ENCODE measurements at places on chromosomes 7 and 10. TPM values are rescaled to one million over a fixed set of nuclear protein-coding genes. Genes with fewer than 3 reads are reported as not detected.

DNA sequence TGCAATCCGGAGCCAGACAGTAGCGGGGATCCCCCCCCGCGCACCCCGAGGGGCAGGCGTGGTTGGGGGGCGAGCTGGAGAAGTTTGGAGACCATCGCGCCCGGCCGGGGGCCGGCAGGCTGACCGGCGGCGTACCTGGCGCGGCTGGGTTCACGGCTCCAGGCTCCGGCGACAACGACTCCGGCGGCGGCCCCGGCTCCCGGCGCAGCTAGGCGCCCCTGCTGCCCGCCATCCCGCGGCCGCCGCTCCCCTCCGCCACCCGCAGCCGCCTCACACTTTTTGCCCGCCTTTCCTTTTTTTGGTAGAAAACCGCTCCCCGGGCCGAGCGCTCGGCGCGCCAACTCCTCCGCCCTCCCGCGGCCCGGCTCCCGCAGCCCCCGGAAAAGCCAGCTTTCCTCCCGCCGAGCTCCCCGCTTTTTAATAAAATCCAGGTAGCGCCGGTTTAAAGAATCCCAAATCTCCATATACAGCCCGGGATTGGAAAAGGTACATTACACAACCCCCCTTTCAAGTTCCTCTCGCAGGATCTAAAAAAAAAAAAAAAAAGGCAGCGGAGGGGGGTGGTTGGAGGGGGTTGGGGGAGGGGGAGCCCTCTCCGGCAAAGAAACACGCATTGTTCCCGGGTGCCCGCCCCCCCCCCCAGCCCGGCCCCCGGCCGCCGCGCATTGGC lies at the start of gene TNRC18:
TSS of gene TNRC18 (minus strand) at position 529 of the 670 bp plus-strand sequence. CDS start 2,588 bp downstream, outside the sequence.
- H3K27me3 ChIP-seq = no peaks in the 10 kb centered on the region
- H3K4me1 ChIP-seq = peaks cover 16% of the 10 kb centered on the region
- DNase-seq = no peak
- H3K4me3 ChIP-seq = peak within 1 kb of the TSS; percentile 97

DNA sequence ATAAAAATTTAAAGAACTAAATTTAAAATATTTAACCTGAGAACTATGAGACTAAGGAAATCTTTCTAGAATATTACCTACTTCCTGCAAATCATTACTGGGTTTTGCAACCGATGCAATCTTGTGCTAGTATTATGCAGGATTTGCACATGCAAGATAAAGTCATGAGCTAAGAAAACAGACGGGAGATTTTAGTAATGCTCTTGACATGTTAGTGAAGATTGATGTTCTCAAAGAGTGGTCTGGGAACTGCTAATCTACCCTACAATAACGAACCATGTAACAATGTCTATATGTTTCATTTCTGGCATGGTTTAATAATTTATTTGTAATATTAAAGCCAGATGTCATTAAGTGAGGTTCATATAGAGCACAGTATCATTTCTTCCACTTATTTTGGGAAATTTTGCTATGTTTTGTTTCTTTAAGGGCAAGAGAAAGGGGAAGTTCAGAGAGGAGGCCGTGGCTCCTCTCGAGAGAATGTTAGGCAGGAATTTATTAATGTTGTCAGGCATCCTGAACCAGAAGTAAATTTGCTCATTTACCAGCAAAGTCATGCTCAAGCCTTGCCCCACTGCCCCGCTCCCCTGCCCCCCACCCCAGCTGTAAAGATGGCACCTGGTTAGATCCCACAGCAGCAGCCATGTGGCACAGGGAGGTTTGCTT lies 22.8 kb downstream of the LRRC17 start:
- peaks cover 20% of the 10 kb centered on the region for H3K4me1 ChIP-seq
- DNase-seq = no peak
- peak overlapping the region; percentile 15 for H3K27ac ChIP-seq

DNA sequence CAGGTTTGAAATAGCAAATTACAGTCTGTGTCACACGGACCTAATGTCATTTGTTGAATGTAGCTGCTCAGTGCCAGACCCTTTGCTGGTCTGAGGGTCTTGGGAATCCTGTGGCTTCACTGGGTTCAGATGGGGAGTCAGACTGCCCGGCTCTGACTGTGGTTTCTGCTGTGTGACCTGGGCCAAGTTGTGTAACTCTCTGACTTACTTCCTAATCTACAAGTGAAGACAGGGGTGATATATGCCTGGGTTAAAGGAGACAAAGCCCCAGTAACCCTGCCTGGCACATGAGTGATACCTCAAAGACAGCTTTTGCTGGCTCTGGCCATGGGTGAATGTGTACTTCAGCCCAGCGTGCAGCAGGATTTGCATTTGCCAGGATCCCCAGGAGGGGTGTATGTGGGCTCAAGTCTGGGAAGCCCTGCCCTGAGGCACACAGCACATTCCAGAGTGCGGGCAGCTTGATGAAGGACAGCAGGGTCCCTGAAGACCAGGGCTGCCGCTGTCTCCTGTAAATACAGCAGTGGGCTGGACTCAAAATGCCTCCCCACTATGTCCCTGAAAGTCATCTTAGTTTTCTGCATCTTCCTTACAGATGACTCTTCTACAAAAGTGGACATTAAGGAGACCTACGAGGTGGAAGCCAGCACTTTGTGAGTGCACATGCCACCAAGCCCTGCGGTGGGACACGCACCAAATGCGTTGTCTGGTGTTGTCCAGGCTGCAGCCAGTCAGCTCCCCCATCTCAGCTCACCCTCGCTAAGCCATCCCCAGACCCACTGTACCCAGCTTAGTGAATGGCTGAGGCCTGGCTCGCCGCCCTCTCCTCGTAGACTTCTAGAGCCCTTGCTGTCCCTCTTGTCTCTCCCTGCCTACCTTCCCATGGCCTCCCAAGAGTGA lies 16.4 kb downstream of the NACAD start:
- H3K4me3 ChIP-seq = no peak overlapping the region
- no peaks in the 10 kb centered on the region for H3K36me3 ChIP-seq
- H3K27me3 ChIP-seq = no peaks in the 10 kb centered on the region
- H3K4me1 ChIP-seq = no peaks in the 10 kb centered on the region

DNA sequence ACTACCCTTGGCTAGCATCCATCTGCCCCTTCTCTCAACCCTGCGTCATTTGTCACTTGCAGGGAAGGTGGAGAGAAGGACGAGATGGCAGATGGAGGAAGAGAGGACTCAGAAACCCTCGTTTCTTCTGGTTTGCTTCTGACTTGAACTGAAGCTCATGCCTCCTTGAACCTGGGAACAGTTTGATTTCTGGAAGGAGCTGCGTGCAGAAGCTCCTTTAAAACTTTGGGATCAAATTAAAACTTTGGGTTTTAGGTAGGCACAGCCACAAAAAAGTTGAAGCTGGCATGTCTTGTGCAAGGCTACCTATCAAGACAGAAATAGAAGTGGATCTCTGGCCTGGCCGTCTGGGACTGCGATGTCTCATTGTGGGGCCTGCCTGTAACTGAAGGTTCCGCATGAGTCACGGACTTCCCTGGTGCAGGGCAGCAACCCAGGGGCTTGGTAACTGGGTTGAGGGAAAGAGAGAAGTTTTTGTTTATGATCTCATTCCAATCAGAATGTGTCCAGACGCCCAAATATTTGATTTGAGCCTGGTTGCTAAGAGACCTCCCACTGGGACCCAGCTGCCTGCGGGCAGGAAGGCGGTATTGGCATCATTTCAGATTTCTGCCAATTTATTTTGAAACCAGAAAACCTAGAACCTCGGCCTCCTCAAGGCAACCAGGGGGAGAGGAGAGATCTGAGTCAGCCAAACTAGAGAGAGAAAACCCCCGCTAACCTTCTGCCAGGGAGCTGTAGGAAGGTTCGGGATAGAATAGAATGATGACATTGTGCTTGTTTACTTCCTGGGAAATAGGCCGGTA lies 15.8 kb upstream of the CAMK1D start:
- peaks cover 13% of the 10 kb centered on the region for H3K4me1 ChIP-seq
- H3K27me3 ChIP-seq = no peaks in the 10 kb centered on the region
- peak overlapping the region; percentile 66 for H3K27ac ChIP-seq
- H3K4me3 ChIP-seq = no peak overlapping the region

DNA sequence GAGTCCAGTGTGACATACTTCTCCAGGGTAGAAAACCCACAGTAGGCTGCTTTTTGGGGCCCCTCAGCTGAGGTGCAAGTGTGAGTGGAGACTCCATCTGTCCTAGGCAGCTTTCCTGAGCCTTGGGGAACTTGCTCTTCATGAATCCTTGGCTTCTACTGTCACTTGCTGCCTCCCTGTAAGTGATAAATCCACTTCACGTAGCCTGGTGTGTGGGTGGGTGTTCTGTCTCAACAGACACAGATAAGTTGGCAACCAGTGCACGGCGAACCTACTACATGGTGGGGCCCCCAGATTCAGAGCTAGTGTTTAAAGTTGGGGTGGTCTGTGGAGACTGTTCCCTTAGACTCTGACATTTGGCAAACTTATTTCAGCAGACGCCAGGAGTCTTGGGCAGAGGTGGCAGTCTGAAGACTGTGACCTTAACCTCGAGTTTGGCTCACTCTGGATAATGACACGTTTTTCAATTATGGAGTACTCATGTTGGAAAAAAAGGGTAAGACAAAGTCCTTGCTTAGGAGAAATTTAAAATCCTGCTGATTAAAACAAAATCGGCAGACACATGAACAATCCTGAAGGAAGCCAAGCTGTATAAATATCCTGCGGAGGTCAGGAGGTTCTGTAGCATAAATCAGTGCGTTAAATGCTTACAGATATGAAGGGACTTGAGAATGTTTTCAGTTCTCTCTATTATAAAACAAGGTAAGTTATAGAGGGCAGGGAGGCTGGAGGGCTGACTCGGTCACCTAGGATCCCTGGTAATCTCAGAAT lies 376.9 kb downstream of the PHTF2 start:
- no peaks in the 10 kb centered on the region for H3K36me3 ChIP-seq
- DNase-seq = no peak
- H3K27ac ChIP-seq = peak overlapping the region; percentile 6
- H3K4me1 ChIP-seq = peaks cover 18% of the 10 kb centered on the region
- no peaks in the 10 kb centered on the region for H3K27me3 ChIP-seq
- no peak overlapping the region for H3K4me3 ChIP-seq

The ANTXRL gene
- not detected for total RNA-seq

The CALD1 gene
- total RNA-seq = 343 TPM

DNA sequence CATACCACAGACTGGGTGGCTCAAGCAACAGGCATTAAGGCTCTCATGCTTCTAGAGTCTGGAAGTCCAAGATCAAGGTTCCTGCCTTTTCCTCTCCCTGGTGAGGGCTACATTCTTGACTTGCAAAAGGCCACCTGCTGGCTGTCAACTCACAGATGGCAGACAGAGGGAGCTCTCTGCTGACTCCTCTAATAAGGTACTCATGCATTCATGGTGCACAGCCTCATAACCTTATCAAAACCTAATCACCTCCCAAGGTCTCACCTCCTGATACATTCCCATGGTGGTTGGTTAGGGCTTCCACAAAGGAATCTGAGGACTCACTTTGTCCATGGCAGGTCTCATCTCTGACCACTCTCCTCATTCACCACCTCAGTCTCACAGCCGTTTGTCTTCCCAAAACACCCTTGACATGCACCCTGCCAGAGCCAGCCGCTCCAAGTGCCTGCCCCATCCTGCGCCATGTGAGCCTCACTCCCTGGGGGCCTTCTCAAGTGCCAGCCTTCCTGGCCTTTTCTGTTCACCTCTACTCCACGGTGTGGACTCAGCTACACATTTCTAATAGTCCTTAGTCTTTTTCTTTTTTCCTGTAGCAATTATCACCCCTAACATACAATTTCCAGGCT lies 400.3 kb upstream of the ADARB2 start:
- no peaks in the 10 kb centered on the region for H3K36me3 ChIP-seq
- H3K27me3 ChIP-seq = no peaks in the 10 kb centered on the region
- no peaks in the 10 kb centered on the region for H3K4me1 ChIP-seq
- H3K27ac ChIP-seq = no peak overlapping the region

DNA sequence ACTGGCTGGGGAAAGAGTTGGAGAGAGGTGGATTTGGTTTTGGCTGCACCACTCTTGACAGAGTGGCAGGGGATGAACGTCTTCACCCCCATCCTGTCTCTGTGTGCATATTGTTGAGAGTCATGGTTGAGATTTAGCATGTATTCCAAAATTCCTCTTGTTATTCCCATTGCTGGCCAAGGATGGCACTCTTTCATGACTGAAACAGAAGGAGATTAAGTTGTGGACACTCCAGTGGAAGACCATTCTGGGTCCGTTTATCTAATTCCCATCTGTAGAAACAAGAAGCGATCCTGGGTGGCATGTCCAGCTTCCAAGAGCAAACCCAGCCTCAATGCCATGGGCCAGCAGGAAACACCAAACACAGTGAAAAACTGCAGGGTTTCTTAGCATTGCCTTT lies 469.0 kb upstream of the IGFBP3 start:
- no peak overlapping the region for H3K27ac ChIP-seq
- H3K4me1 ChIP-seq = peaks cover 20% of the 10 kb centered on the region
- DNase-seq = no peak
- H3K27me3 ChIP-seq = no peaks in the 10 kb centered on the region
- H3K4me3 ChIP-seq = no peak overlapping the region
- H3K36me3 ChIP-seq = no peaks in the 10 kb centered on the region

DNA sequence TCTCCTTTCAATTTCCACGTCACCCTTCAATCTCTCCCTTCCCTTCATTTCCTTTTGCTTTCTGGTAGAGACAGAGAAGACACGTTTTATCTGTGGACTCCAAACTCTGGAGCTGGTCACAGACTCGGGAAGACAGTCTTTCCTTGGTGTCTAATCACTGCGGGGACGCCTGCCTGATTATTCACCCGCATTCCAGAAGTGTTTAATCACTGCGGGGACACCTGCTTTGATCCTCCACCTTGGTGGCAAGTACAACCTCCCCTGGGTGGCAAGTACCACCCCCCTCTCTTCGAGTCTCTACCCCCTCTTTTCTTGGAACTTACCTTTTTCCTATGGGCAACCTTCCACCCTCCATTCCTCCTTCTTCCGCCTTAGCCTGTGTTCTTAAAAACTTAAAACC lies 15.3 kb upstream of the LRRC61 start:
- no peak overlapping the region for H3K27ac ChIP-seq
- H3K4me1 ChIP-seq = no peaks in the 10 kb centered on the region
- H3K27me3 ChIP-seq = no peaks in the 10 kb centered on the region
- H3K4me3 ChIP-seq = no peak overlapping the region
- no peak for DNase-seq

DNA sequence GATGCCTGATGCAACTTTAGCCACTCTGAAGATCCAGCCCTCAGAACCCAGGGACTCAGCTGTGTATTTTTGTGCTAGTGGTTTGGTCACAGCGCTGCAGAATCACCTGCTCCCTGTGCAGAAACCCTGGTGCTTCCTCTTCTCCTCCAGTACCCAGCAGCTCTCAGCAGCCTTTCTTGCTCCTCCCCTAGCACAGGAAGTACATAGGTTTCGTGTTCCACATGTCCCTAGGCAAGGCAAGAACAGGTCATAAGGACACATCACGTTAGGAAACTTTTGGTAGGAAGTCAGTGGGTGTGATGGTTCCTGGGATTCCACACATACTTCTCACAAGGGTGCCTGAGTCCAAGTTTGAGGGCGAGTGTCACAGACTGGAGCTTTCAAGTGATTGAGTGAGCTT lies 167.9 kb upstream of the PRSS1 start:
- H3K4me1 ChIP-seq = no peaks in the 10 kb centered on the region
- H3K27ac ChIP-seq = no peak overlapping the region
- no peaks in the 10 kb centered on the region for H3K27me3 ChIP-seq
- H3K4me3 ChIP-seq = no peak overlapping the region

The OR2A5 gene
- total RNA-seq = not detected

The ZNF117 gene
- total RNA-seq = 18.2 TPM
